ENCODE measurements at places on chromosomes 4 and X. TPM values are rescaled to one million over a fixed set of nuclear protein-coding genes. Genes with fewer than 3 reads are reported as not detected.

DNA sequence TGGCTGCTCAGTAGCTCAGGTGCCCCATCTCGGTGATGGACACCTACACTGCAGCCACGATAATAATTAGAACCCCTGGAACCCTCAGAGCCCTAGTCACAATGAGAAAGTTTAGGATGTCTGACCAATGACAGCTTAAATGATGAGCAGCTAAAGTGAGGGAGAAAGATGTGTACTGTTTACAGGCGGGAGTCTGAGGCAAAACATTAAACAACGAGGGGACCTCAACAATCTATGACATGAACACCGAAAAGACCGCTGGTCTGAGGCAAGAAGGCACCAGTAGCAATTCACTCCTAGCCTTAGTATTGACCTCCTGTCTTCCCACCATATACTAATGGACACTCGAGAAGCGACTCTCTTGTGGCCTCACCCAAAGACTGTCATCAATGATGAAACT, 369.5 kb upstream of the SMIM31 start:
- no peak overlapping the region for H3K27ac ChIP-seq
- no peaks in the 10 kb centered on the region for H3K4me1 ChIP-seq
- H3K4me3 ChIP-seq, result no peak overlapping the region
- DNase-seq, result no peak
- no peaks in the 10 kb centered on the region for H3K36me3 ChIP-seq
- H3K27me3 ChIP-seq, result peaks cover 31% of the 10 kb centered on the region

DNA sequence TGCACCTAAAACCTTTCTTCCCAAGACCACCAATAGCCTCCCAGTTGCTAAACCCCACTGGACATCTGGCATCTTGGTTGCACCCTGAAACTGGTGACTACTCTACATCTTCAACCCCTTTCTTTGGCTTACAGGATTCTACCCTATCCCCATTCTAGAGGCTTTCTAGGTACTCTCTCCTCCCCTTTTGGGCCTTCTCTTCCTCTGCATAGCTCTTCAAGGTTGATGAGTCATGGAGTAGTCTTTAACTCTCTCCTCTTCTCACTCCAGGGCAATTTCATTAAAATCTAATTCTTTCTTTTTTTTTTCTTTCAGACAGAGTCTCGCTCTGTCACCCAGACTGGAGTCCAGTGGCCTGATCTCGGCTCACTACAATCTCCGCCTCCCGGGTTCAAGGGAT, 16.8 kb downstream of the APOO start:
- peaks cover 14% of the 10 kb centered on the region for H3K4me1 ChIP-seq
- no peak overlapping the region for H3K27ac ChIP-seq
- DNase-seq, result no peak

DNA sequence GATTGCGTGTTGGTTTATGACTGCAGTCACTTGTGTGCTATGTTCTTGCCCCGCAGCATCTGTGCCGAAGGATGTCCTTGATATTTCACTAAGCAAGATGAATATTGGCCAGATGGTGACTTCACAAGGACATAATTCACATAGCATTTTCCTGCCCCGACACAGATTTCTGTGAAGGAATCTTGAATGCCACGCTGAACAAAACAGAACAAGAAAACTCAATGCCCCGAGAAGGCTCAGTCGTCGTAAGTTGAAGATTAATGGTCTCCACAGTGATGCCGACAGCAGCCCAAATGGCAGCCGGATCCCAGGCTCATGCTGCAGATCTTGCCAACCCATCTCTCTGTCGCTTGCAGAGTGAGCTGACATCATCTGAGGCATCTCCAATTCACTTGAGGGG, 145.9 kb downstream of the CPEB2 start:
- H3K27ac ChIP-seq, result no peak overlapping the region
- H3K4me1 ChIP-seq, result no peaks in the 10 kb centered on the region
- no peak for DNase-seq
- H3K4me3 ChIP-seq, result no peak overlapping the region

DNA sequence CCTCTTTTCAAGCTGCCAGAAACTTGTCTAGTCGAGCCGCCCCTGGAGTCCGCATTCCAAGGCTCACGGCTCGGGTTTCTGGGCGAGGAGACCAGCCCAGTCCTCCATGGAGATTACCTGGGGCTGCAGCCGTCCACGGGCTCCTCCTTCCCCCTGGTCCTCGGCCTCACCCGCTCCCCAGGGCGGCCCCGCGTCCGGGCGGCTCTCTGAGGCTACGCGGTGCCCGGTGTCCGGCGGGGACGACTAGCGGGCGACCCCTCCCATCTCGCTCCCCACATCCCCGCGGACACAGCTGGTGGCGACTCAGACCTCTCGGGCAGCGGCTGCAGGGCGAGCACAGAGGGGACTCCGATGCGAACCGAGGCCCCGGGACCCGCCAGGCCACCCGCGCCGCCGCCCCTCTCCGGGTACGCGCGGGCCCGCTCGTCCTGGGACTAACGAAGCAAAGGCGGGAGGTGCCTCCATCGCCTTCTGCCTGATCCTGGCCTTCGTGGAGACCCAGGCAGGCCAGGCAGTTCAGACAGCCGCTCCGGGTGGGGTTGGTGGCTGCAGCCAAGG, 159.4 kb downstream of the TRAM1L1 start:
- H3K4me1 ChIP-seq, result no peaks in the 10 kb centered on the region
- H3K36me3 ChIP-seq, result no peaks in the 10 kb centered on the region
- DNase-seq, result no peak
- H3K27me3 ChIP-seq, result peaks cover 16% of the 10 kb centered on the region

DNA sequence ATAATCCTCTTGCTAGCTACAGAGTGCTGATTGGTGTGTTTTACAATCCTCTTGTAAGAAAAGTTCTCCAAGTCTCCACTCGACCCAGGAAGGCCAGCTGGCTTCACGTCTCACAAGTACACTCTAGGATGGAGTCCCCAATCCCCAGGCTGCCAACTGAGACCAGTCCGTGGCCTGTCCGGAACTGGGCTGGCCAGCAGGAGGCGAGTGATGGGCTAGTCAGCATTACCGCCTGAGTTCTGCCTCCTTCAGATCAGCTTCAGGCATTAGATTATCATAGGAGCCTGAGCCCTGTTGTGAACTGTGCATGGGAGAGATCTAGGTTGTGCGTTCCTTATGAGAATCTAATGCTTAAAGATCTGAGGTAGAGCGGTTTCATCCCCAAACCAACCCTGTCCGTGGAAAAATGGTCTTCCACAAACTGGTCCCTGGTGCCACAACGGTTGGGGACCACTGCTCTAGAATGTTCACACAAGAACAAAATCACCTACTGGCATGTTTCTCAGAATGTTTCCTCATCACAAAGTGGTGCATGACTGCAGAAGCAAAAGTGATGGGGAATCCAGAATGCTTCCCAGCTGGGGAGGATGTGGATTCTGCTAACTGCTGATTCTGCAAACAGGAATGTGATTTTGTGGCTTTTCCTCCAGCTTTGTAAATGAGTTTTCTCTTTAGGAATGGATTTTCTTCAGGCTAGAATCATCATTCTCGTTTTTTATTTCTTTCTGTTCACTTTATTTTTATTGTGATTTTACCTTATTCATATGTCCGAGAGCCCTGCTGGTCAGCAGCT, 40.9 kb downstream of the SEPTIN11 start:
- no peak for DNase-seq
- H3K27me3 ChIP-seq, result no peaks in the 10 kb centered on the region
- H3K36me3 ChIP-seq, result peaks cover 3% of the 10 kb centered on the region
- H3K4me1 ChIP-seq, result peaks cover 2% of the 10 kb centered on the region
- H3K27ac ChIP-seq, result no peak overlapping the region

DNA sequence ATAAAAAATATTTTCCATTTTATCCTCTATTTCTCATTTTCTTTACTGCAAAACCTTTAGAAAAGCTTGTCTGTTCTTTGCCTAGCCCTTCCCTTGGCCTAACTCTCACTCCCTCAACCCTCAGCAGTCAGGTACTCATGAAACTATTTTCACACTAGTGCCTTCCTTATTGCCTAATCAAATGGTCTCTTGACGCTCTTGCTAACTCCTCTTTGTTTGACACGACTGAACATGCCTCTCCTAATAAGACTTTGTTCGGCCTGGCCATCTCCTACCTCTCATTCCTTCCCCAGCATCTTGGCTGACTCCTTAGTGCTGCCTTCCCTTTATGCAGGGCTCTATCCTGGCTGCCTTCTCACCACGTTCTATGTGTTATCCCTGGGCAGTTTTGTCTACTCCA, 11.1 kb upstream of the LRAT start:
- no peaks in the 10 kb centered on the region for H3K27me3 ChIP-seq
- H3K36me3 ChIP-seq, result no peaks in the 10 kb centered on the region
- H3K4me3 ChIP-seq, result no peak overlapping the region
- no peak for DNase-seq

DNA sequence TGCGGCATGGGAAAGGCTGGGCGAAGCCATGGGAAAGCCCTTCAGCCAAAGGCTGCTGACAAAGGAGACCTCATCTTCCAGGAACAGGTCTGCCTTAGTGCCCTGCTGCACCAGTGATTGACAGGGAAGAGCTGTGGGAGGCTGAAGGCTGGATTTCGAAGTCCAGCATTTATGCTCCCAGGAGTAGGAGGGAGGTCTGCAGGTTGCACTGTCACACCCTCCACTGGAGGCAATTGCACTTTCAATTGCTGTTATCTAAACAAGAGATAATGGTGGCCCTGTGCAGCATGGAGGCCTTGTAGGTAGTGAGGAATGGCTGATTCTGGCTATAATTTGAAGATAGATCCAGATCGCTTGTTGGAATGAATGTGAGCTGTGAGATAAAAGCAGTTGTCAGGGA, 43.7 kb downstream of the FAM114A1 start:
- H3K27ac ChIP-seq, result no peak overlapping the region
- H3K36me3 ChIP-seq, result peaks cover 68% of the 10 kb centered on the region
- DNase-seq, result peak; percentile 75
- peaks cover 11% of the 10 kb centered on the region for H3K4me1 ChIP-seq
- H3K4me3 ChIP-seq, result no peak overlapping the region

- DNase-seq, result no peak
- peak overlapping the region; percentile 64 for H3K27ac ChIP-seq
- no peaks in the 10 kb centered on the region for H3K36me3 ChIP-seq
- H3K27me3 ChIP-seq, result no peaks in the 10 kb centered on the region
- H3K4me3 ChIP-seq, result no peak overlapping the region
- H3K4me1 ChIP-seq, result peaks cover 10% of the 10 kb centered on the region
Measured at GRCh38 chrX:12956704-12957534, 18.0 kb upstream of the TMSB4X start.

DNA sequence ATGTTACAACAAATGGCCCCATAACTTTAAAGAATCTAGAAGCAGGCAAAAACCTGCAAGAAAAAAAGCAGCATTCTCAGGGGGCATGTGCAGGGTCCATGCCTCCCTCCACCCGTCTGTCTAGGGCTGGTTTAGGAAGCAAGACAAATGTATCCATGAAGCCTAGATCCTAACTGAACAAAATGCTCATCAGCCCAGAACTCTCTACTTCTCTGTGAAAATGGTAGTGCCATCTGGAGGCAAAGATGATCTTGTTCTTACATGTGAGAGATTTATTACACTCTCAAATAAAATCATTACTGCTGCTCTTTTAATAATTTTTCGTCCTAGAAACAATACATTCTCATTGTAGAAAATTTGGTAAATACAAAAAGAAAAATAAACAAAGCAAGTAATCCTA, 26.7 kb downstream of the NR3C2 start:
- H3K4me1 ChIP-seq, result no peaks in the 10 kb centered on the region
- no peak overlapping the region for H3K4me3 ChIP-seq
- no peaks in the 10 kb centered on the region for H3K27me3 ChIP-seq
- DNase-seq, result peak; percentile 12
- H3K36me3 ChIP-seq, result no peaks in the 10 kb centered on the region
- H3K27ac ChIP-seq, result no peak overlapping the region

DNA sequence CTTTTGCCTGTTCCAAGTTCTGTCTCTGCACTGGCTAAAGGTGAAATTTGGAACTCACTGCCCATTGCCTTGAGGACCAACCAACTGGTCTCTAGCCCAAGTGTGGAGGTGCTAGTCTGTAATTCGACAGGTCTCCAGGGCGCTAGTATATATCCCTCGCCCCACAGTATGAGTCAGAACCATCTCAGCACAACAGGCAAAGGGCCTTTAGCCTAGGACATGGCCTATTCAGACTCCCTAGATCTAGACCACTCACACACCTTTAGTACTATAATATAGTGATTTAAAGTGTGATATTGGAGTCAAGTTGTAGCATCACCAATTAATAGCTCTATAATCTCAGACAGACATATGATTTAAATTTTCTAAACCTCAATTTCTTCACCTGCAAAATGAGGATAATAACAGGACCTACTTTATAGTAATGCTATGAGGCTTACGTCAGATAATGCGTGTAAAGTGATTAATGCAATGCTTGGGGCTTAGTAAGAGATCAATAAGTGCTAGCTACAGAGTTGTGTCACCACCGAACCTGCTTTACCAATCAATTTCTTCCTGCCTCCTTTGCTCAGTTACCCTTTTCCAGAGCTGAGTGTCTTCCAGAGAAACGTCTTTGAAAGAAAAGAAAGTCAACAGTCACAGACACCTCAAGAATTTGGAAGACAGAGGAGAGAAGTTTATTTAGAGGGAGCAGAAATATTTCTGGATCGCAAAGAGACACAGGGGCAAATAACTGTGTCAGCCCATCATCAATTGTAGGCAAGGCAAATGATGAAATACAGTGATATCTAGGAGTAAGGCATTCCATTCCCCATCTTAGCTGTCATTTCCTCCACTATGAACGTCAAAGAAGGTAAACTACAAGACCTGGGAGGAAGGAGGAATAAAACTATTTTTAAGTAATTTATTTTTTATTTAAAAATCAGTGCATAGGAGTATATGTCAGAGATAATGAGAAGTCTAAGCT, 2.3 kb downstream of the NOX1 start:
- no peak overlapping the region for H3K4me3 ChIP-seq
- no peaks in the 10 kb centered on the region for H3K4me1 ChIP-seq
- no peaks in the 10 kb centered on the region for H3K27me3 ChIP-seq
- no peaks in the 10 kb centered on the region for H3K36me3 ChIP-seq
- no peak overlapping the region for H3K27ac ChIP-seq
- DNase-seq, result no peak

- no peak overlapping the region for H3K4me3 ChIP-seq
- H3K4me1 ChIP-seq, result peaks cover 15% of the 10 kb centered on the region
- DNase-seq, result no peak
- H3K27me3 ChIP-seq, result no peaks in the 10 kb centered on the region
Measured at GRCh38 chr4:24236532-24236931, 346.7 kb upstream of the PPARGC1A start.

GRCh38 chr4:153246446-153247115, 42.3 kb downstream of the TRIM2 start:
- peaks cover 13% of the 10 kb centered on the region for H3K36me3 ChIP-seq
- H3K4me1 ChIP-seq, result peaks cover 55% of the 10 kb centered on the region

- DNase-seq, result no peak
- H3K36me3 ChIP-seq, result no peaks in the 10 kb centered on the region
- no peak overlapping the region for H3K4me3 ChIP-seq
- H3K27me3 ChIP-seq, result no peaks in the 10 kb centered on the region
- H3K27ac ChIP-seq, result no peak overlapping the region
Measured at GRCh38 chrX:24317567-24317966, 3.7 kb upstream of the SUPT20HL2 start.

- H3K27ac ChIP-seq, result no peak overlapping the region
- no peak overlapping the region for H3K4me3 ChIP-seq
- H3K36me3 ChIP-seq, result no peaks in the 10 kb centered on the region
- DNase-seq, result no peak
- no peaks in the 10 kb centered on the region for H3K4me1 ChIP-seq
- no peaks in the 10 kb centered on the region for H3K27me3 ChIP-seq
Measured at GRCh38 chrX:6184900-6185515, 43.7 kb downstream of the NLGN4X start.

The GC gene
- 50.6 TPM for polyA plus RNA-seq

The F8 gene
- 2.9 TPM for polyA plus RNA-seq

The OTUD6A gene
- polyA plus RNA-seq, result not detected

The DTHD1 gene
- polyA plus RNA-seq, result 0.16 TPM

The ARAP2 gene
- 13.6 TPM for polyA plus RNA-seq

The PAGE3 gene
- not detected for polyA plus RNA-seq

The IL9R gene
- polyA plus RNA-seq, result 0.48 TPM

The HMGN5 gene
- 20.3 TPM for polyA plus RNA-seq

The CXorf66 gene
- polyA plus RNA-seq, result not detected

The ADH4 gene
- polyA plus RNA-seq, result 14.4 TPM

The VEGFD gene
- polyA plus RNA-seq, result 0.24 TPM

The GPR119 gene
- 0.61 TPM for polyA plus RNA-seq

The POU3F4 gene
- not detected for polyA plus RNA-seq

The GALNT7 gene
- polyA plus RNA-seq, result 47.0 TPM

The GABRG1 gene
- polyA plus RNA-seq, result 0.03 TPM
